ELF-1 (cell line): ENCODE measurements at places on chromosomes 7 and 10.

GRCh38 chr7:108202743-108203142, 72.6 kb upstream of the LAMB4 start:
- DNase-seq: no peak

- no peak for DNase-seq
Observed at GRCh38 chr7:140249036-140249806, 72.4 kb upstream of the KDM7A start.

DNA sequence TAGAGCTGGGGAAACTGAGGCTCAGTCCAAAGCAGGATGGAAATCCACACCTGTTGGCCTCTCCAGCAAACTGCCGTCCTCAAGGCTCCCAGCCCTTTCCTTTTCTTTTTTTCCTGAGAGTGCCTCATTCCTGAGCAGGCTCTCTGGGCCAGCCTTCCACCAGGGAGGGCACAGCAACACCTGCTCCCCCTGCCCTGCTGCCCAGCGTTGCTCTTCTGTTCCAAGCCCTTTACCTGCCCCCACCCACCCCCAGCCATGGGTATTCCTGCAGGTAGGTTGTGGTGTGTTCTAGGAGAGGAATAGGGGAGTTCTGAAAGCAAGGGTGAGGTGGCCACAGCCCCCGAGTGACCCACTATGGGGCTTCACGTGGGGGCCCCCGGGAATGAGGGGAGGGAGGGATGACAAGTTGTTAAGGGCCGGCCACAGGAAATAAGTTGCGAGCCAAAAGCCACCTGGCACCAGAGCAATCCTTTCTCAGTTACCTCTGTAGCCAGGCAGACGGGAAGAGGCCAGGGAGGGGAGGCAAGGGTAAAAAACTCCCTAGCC, 19.3 kb downstream of the VSIR start:
- DNase-seq: no peak

DNA sequence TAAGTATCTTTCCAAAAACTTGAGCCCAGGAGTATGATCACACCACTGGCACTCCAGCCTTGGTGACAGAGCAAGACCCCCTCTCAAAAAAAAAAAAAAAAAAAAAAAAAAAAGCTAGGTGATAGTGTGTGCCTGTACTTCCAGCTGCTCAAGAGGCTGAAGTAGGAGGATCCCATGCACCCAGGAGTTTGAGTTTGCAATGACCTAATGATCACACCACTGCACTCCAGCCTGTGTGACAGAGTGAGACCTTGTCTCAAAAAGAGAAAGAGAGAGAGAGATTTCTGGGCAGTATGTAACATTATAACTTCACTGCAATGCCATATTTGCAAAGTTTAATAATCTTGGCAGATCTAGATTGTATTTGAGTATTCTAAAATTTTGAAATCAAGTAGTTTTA, 47.6 kb downstream of the AKAP9 start:
- no peak for DNase-seq

GRCh38 chr10:35166607-35167006, 40.0 kb downstream of the CREM start:
- DNase-seq: no peak

DNA sequence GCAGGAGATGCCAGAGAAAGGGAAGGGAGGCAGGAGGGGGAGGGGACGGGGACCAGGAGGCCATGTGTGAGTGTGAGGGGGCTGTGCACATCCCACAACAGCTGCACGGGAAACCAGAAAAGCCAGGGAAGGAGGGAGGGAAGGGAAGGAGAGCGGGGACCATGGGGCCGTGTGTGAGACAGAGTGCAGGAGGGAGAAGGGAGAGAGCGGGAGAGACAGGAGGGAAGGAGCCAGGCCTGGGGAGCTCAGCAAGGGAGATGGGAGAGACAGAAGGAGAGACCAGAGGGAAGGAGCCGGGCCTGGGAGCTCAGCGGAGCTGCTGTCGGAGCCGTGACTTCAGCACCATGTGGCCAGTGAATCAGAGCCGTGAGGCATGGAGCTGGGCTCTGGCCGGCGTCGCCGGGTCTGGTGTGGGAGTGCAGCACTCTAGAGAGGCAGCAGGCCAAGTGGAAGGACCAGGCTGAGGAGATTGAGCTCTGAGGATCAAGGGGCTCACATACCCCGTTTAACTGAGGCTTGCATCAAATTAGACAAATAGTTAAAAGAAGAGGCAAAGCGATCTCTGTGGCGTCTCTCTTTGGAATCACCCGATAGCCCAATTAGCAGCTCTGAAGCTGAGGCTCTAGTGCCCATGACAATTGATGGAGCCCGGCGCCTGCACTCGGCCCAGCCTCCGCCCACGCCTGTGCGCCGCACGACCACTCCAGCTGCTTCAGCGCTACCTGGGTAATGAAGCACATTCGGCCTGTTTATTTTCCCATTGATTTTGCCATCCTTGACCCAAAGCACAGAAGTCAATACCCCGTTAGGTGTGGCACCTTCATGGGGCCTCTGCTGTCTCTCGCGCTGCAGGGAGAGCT, 150.4 kb downstream of the MAD1L1 start:
- peak; percentile 72 for DNase-seq

DNA sequence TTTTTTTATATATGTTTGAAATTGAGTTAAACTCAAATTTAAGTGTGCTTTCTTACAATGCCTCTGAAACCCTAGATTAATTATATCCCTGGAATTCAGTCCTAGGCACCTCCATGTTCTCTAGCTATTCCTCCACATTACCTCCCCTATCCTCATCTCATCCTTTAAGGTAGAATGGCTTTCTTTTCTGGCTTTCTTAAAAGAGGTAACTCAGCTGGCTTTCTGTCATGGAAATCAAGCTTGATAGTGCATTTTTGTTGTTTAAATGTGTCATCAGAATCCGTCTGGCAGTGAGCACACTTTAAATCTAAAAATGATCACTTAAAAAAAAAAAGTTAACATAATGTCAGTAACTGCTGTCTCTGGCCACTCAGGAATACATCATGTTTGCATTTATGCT, 42.2 kb downstream of the AHR start:
- no peak for DNase-seq

DNA sequence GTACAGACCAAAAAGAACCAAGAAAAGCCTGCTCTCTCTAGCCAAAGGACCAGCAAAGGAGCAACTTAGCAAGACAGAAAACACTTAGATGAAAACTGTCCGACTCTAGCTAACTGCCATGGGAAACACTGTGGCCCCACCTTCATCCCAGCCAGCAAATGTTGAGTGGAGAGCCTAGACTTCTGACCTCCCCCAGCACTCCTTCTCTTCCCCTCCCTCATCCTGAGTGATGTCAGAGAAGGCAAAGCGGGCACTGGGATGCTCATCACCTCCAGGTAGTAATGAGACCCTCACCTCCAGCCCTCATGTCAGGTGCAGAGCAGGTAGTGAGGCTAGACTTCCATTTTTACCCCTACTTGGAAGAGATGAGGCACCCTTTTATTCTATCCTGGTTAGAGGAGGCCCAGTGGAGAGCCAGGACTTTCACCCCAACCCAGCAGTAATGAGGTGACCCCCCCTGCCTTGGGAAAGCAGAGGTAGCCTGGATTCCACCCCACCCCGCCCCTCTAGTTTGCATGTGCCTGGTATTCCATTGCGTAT, 16.9 kb downstream of the CUZD1 start:
- DNase-seq: no peak

- no peak for DNase-seq
Observed at GRCh38 chr10:34003561-34003960, 669.1 kb upstream of the NRP1 start.

GRCh38 chr10:21329995-21330627, 195.4 kb downstream of the SKIDA1 start:
- no peak for DNase-seq

DNA sequence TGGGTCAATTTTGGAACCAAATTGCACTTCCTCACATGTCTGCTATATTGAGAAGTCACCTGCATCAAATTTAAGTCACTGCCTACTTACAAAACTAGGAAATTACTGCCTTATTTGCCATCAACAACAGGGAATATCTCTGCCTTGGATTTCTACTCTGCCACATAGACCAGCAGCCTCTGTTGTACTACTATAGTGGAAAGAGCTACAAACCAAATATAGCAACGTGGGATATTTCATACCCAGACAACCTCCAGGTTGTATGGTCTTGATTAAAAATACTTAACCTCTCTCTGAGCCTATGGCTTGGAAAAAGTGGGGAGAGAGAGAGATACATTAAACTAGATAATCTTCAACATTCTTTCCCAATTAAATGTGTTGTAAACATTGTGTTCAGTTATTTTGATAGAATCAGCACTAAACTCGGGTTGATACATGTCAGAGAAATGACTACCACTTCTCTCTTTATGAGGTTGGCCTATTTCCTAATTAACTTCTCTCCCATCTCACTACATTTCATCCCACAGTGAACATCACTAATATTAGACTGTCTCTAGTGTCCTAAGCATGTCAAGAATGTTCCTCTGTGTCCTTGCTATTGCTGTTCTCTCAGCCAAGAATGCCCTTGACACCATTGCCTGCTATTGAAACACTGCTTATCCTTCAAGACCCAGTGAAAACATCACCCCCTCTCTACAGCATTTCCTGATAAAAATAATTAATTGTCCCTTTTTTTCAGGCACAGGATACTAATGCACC, 421.2 kb downstream of the IPMK start:
- no peak for DNase-seq

GRCh38 chr7:45885264-45885882, 2.9 kb upstream of the IGFBP1 start:
- DNase-seq: no peak

GRCh38 chr7:148729984-148730733, 31.5 kb downstream of the CUL1 start:
- DNase-seq: no peak

GRCh38 chr7:113625494-113626102, 293.2 kb downstream of the PPP1R3A start:
- DNase-seq: no peak

- no peak for DNase-seq
Observed at GRCh38 chr7:14843755-14844154, 58.8 kb downstream of the DGKB start.
